Activated CD4-positive, CD25-positive, alpha-beta regulatory T cell treated with anti-CD3 and anti-CD28 coated beads, Interleukin-2, amount 50 U/mL, for 24 hours (primary cell): ENCODE measurements at places on chromosomes 3 and 15.

GRCh38 chr3:30644615-30645014 is 38.2 kb downstream of the TGFBR2 start:
- peak; percentile 81 for ATAC-seq

GRCh38 chr3:52355526-52355925 is 39.4 kb downstream of the DNAH1 start:
- ATAC-seq = no peak

DNA sequence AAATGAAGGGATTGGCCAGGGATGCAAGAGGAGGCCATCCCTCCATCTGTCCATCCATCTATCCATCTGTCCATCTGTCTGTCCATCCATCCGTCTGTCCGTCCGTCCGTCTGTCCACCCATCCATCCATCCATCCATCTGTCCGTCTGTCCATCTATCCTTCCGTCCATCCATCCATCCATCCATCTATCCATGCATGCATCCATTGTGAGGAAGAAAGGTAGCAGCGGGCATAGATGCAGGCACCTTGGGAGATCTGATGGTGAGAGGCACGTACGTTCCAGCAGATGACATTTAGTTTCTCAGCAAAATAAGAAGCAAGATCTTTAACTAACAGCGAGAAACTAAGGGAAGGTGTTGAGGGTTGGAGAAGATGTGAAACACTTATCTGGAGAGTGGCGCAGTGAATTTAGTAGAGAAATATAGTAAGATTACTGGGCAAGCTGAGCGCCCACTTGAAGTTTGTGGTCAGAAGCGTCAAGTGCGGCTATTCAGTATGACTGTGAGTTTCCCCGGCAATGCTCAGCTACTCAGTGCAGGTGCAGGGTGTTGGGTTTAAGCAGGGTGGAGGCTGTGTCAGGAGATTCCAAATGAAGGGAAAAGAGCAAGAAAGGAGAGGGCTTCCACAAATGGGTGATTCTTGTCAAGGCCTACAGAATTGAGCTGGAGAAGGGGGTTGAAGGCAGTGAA is 22.4 kb upstream of the SRP14 start:
- peak; percentile 58 for ATAC-seq

GRCh38 chr15:88690331-88690730 is 51.5 kb downstream of the ISG20 start:
- ATAC-seq = no peak

GRCh38 chr3:143613226-143613625 is 235.0 kb downstream of the SLC9A9 start:
- ATAC-seq = no peak

DNA sequence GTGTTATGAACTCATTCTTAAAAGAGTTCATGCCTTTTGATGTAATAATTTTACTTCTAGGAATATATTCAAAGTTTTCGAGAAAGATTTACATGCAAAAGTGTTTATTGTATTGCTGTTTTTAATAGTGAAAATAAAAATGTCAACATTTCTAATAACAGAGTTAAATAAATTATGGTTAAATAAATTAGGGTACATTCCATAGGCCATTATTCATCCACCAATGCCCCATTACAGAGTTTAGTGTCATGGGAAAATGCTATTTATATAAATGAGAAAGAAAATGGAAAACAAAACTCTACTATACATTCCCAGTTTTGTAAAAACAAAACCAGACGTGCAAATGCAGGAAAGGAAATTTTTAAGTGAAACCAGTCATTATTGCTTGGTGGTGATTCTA is 538.1 kb upstream of the TBL1XR1 start:
- no peak for ATAC-seq

DNA sequence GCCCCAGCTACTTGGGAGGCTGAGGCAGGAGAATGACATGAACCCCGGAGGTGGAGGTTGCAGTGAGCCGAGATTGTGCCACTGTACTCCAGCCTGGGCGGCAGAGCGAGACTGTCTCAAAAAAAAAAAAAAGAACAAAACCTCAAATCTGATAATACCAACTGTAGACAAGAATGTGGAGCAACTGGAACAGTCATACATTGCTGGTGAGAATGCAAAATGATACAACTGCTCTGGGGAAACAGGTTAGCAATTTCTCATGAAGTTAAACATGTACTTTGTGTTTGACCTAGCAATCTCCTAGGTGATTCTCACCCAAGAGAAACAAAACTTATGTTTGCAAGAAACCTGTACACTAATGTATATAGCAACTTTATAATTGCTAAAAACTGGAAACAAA is 4.4 kb upstream of the VHL start:
- ATAC-seq = no peak

GRCh38 chr3:143548861-143549497 is 299.3 kb downstream of the SLC9A9 start:
- ATAC-seq = no peak

DNA sequence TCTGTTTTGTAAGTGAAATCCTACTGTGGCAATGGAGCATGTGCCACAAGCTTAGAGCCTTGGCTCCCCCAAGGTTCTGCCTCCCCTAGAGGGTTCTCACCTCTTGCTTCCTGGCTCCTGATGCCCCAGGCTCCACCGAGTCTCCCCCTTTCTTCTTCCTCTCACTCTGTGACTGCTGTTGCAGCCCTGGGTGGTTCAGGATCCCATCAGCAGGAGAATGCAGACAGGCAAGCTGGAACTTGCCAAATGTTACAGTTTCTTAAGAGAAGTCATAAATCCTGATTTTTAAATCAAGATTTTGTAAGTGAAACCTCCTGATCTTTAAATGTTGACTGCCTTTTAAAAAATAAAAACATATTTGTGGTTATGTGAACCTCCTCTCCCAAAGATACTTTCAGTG is 133.9 kb downstream of the CCNL1 start:
- ATAC-seq = no peak

DNA sequence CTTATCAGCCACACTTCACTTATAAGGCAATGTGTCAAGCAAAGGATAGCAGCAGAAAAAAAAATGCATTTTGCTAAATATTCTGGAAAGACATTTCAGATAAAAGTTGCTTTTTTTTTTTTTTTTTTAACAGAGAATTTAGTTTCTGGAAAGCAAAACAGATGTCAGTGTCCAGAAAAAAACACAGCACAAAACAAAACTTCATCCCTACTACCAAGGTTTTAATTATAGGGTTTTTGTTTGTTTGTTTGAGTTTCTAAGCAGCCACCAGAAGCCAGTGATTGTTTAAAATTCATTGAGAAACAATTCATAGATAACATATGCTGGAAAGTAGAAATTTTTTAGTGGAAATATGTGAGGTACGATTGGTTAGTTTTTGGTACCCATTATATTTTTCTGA is 1202.7 kb downstream of the OTOL1 start:
- no peak for ATAC-seq

DNA sequence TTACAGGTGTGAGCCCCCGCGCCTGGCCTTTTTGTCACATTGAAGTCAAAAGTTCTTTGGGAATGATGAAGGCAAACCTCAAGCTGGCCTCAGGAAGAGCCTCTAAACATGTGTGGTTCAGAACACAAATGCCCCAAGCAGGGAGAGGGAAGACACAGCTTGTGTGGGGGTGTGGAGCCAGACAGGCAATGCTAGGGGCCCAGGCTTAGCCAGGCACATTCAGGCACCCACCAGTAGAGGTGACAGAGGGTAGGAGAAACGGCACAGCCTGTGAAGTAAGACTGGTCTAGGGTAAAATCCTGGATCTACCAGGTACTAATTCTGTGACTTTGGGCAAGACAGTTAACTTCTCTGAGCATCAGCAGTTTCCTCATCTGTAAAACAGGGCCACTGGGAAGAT is 3.5 kb downstream of the HDC start:
- no peak for ATAC-seq

DNA sequence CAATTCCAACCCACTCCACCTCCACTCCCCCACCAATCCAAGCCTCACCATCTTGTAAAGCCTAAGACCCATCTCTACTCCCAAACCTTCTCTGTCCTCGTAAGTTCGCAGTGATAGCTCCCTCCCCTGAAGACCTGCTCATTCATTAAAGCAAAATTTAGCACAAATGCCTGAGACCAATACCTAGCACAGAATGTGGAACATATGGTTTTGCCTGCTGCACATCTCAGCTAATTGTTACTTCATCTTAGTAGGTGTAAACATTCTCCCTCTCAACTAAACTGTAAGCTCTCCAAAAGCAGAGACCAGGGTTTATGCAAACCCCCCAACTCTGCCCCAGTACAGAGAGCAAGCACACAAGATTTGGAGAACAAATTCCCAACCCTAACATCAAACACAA is 20.5 kb downstream of the DCLK3 start:
- no peak for ATAC-seq

- no peak for ATAC-seq
Observed at GRCh38 chr3:1082108-1082507, 10.7 kb upstream of the CNTN6 start.

- ATAC-seq = peak; percentile 76
Observed at GRCh38 chr15:74950078-74950908, 6.3 kb downstream of the RPP25 start.

- ATAC-seq = peak; percentile 62
Observed at GRCh38 chr3:196774848-196775422, 35.3 kb downstream of the PAK2 start.

- no peak for ATAC-seq
Observed at GRCh38 chr3:169744366-169745054, 20.4 kb downstream of the TERC start.

DNA sequence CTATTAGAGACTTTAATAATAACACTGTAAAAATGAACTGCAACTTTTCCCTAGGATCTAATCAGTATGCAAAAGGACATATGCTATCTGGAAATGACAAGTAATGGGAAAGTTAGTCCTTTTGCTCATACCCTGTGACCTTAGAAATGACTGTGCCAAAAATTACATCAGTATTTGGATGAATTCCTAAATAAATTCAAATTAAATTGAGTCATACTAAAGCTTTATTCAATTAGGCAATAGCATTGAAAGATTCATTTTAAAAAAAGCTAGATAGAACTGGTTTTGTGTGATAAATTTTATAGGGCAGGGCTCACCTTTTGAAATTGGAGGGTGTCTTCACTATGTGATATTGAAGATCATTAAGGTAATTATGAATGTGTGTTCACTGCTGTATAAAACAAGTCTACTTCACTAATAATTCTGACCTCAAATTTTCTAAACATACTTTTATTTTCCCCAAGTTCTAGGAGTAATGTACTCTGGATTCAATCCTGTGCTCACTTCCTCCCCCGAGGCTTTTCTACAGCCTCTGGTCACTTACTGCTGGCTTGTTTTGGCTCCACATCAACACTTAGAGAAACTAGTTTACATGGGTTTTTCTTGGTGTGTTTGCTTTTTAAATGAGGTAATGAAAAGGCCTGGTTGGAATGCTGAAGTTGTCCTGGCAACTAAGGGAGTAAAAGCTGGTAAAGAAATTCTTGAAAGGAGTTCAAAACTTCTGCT is 44.4 kb upstream of the SPTSSB start:
- no peak for ATAC-seq

- ATAC-seq = no peak
Observed at GRCh38 chr3:25025236-25025635, 402.8 kb upstream of the RARB start.

GRCh38 chr3:147906285-147906684 is 497.1 kb downstream of the ZIC1 start:
- no peak for ATAC-seq

DNA sequence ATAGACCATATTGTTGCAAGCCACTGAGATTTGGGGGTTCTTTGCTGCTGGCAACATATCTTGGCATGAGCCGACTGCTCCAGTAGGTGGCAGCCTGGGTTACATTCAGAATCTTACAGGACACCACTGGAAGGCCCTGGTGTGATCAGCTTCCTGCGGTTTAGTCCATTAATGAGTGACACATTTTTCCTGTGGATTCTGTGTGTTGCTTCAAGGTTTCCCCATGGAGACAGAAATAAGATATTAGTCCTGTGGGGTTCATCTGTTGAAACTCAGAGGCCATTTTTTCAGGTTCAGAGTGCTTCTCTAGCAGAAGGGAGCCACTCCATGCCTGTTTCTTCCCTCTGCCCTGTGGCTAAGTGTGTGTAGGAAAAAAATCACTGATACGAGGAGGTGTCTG is 116.2 kb downstream of the MFSD1 start:
- no peak for ATAC-seq

GRCh38 chr3:192831111-192831644 is 86.5 kb downstream of the MB21D2 start:
- peak; percentile 40 for ATAC-seq

GRCh38 chr3:51637144-51637940 is 33.7 kb upstream of the TEX264 start:
- ATAC-seq = no peak

- no peak for ATAC-seq
Observed at GRCh38 chr15:64111679-64112050, 15.9 kb downstream of the SNX1 start.

GRCh38 chr3:86254480-86254879 is 736.5 kb downstream of the VGLL3 start:
- no peak for ATAC-seq

GRCh38 chr3:197456261-197457091 is 99.3 kb downstream of the BDH1 start:
- peak; percentile 76 for ATAC-seq

DNA sequence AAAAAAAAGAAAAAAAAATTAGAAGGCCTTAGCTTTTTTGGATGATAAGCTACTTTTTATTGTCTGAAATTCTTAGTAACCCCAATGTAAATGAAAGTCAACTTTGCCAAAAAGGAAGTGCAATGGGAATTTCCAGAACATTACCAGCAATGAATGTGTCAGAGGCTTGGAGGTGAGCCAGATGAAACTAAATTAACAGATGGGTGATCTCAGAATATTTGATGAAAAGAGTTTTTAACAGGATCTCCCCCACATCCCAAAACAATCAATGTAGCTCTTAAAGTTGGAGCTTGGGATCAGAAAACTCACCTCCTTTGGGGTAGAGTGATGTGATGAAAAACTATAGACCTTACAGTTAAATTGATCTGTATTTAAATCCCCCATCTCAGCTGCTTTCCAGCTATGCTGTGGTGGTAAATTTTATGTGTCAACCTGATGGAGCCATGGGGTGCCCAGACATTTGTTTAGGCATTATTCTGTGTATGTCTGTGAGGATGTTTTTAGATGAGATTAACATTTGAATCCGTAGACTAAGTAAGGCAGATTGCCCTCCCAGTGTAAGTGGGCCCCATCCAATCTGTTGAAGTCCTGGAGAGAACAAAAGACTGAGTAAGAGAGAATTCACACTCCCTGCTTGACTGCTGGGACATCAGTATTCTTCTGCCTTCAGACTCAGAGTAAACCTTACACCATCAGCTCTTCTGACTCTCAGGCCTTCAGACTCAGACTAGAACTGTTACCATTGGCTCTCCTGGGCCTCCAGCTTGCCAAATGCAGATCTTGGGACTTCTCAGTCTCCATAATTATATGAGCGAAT is 84.3 kb upstream of the TNFSF10 start:
- no peak for ATAC-seq

DNA sequence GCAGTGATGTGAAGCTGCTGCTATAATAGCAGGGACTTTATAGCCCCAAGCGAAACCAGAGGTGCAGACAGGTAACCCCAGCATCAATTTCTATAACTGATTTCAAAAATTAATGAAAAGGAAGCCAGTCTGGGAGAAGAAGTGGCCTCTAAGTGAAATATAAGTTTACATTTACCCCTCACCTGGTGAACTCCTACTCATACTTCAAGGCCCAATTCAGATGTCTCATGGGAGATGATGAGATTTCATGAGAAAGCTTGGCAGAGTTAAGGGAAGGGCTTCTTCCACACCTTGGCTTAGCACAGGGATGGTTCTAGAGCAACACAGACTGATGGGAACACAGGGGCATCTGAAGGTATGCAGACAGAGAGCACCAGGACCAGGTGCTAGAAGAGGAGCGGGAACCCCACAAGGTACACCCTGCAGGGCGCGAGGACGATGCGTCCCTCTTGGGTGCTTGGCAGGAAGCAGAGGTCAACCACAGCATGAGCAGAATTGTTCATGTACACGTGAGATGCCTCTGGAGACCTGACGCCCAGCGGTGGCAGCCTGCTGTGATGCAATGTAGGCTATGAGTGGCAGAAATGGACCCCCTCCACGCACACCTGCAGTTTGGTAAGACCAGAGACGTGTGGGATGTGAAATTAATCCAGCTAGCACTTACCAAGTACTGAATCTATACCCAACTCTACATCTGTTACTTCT is 102.9 kb downstream of the SRGAP3 start:
- ATAC-seq = no peak
